ENCODE measurements at places on chromosomes 2 and 18.

DNA sequence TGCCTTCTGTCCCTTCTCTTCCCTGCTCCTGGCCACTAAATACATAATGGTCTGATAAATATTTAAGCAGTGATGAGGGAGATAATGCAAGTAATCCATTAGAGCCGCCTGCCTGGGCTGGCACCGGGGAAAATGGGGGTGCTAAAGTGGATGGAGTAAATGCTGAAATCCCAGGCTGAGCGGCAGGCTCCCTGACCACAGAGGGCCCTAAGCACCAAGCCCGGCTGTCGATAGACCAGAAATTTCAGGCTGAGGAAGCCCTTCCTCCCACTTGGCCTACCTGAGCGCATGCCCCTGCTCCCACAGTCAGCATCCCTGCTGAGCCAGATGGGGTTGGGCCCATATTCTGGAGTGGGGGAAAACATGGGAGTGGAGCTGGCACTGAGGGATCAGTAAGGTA is 197.5 kb upstream of the SKOR2 start:
- DNase-seq, result no peak

- no peak for DNase-seq
These were observed 129.7 kb downstream of the TGIF1 start for GRCh38 chr18:3579701-3580100.

DNA sequence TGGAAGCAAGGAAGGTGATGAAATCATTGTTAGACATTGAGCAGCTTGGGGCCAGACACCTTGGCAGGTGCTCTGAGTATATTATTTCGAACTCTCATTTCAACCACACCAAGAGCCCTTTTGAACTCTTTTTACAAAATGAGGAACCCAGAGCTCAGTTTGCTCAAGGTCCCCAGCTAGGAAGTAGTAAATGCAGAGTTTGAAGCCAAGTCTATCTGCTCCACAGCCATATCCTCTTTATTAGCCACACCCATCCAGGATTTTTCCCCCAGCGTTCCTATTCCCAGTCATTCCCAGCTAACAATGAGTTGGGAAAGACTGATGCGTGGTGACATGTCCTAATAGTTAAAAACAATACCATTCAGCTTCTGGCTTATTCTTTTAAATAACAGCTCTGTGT is 40.2 kb downstream of the SEMA4F start:
- DNase-seq, result no peak

DNA sequence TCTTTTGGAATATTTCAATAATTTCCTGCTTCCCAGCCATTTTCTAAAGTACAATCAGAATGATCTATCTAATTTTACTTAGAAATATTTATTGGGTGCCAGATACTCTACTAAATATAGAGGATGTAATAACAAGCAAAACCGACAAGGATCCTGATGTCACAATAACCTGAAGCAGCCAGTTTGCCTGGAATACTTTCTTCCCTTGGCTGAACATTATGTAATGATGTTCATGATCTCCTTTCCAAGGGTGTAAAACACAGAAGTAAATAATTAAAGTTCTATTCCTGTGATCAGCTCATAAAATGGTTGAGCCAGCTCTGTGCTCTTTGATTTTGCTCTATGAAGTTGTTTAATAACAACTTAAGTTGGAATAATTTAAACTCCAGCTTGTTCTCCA is 2.6 kb upstream of the MRPL19 start:
- DNase-seq, result no peak

DNA sequence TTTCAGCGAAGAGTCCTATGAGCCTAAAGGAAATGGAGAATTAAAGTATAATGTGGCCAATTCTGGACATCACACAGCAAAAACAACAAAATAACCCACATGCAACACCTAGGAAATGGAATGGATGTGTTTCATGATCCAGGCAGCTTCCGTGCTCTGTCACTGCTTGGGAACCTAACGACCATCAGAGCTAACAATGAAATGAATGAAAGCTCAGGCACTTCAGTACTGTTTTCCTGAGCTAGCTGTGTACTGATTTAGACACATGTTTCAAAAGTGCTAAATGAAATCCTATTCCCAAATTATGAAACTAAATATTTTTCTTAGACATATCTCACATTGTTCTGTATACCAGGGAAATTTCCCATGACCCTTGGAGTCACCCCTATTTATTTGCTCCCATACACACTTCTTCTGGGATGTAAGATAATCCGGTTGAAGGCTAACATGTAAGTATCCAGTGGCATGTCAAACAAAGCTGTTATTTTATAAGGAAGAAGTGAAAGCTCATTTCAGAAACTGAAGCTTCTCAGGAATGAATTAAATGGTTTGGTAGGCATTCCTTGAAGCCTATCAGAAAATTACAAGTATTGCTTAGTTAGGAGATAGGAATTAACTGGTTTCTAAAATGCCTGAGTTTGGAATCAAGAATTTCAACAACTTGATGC is 108.5 kb upstream of the RND3 start:
- no peak for DNase-seq

- no peak for DNase-seq
These were observed 758 bp downstream of the SCLY start for GRCh38 chr2:238061315-238062202.

DNA sequence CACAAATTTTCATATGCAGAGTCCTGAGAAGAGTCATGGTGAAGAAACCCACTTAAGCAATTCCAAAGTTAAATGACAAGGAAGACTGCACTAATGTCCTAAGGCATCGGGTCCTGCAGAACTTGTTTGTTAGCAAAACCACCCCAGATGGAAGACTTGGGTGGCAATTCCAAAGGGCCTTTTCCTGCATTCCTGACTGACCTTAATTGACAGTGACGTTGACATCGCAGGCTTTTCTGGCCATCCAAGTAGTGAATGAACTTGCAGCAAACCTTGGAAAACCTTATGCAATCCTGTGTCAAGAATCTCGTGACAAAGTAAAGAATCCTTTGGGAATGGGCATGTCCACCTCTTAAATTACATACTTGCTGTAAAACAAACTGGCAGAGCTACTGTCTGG is 112.5 kb upstream of the SH3BP4 start:
- DNase-seq, result no peak

- DNase-seq, result no peak
These were observed 74.9 kb upstream of the DNMT3A start for GRCh38 chr2:25416674-25417073.

- DNase-seq, result no peak
These were observed 34.8 kb upstream of the ASXL2 start for GRCh38 chr2:25912851-25913695.

Data from stimulated activated CD4-positive, alpha-beta T cell treated with anti-CD3 and anti-CD28 coated beads, TNF-alpha, amount 100 ng/mL, for 24 hours (primary cell).